ENCODE measurements at places on chromosomes 2 and 18.
A peak's percentile ranks its signal among the peaks of the same experiment; 100 is the strongest.

DNA sequence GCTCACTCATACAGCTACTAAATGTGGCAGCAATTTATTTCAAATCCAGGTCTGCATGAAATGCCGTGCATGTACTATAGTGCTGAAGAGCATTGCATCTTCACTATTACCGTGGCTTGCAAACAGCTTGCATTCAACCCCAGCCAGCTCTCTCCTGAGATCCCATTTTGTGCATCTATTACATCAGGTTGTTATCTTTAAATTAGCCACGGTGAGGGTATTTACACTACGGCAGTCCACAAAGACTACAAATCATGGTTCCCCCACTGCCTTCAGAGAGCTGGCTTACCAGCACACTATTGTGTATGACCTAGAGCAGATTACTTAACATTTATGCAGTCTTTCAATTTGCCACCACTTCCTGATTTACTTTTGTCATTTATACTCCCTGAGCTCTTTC, 621.3 kb upstream of the LRATD1 start:
- peak; percentile 74 for DNase-seq

GRCh38 chr2:163155279-163155883, 316.8 kb upstream of the KCNH7 start:
- DNase-seq: peak; percentile 74

DNA sequence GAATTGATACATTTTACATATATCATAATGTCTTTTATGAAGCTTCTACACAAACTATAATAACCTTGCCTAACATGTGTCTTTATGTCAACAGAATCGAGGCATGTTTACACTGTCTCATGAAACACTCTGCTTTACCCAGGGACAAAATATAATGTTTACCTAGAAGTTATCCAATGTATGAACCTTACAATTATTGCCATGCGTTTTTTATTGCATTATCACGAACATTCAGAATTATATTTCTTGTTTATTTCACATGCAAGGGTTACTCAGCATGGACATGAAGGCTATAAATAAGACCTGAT, 19.8 kb downstream of the LONRF2 start:
- DNase-seq: peak; percentile 21

DNA sequence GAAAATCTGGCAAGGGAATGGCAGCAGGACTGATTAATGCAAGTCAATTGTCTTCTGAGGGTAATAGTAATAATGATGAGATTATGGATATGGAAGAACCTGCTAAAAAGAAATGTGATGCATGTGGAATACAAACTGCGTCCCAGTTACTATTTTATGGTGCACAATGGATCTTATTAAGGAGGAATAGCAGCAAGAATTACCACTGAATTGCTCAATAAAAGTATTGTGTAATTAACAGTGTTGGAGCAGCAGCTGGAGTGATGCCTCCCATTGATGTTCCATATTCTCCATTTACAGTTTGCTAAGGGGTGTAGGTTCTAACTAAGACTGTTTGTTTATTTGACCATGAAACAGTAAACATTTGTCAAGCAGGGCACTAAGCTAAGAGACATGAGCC, 167.9 kb downstream of the HRH4 start:
- DNase-seq: no peak

- DNase-seq: no peak
These were observed 106.1 kb downstream of the TXNL1 start for GRCh38 chr18:56532176-56532840.

- no peak for DNase-seq
These were observed 113.7 kb upstream of the ZFP36L2 start for GRCh38 chr2:43340066-43340465.

DNA sequence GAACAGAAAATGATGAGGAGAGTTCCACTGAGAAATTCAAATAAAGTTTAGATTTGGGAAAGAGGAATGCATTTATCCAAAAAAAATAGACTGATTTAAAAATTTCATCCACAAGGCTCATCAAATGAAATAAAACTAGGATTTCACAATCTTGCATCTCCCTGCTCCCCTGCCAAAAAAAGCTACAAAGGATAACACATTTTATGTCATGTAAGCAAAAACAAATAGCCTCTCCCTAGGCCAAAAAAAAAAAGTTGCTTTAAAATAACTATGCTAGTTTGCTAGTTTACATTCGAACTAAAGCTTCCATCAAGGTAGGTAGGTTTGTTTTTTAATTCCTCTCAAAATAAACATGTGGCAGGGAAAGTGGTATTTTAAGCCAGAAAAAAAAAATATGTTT, 465.5 kb upstream of the ID2 start:
- DNase-seq: no peak

DNA sequence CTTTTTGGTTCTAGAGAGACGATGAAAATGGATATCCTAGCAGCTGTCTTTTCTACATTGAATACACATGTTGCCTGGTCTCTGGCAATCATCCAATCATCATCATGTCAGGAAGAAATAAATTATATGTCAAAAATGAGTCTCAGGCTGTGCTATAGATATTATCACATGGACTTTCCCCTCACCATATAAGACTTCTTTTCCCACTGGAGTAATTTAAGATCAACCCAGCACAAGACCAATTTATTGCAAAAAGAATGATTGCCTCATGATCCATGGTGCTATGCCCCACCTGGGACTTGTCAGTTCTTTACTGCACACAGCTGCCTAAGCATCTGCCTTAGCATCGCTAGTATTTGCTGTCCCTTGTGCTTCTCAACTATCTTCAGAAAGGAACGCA, 783.7 kb upstream of the TMEFF2 start:
- DNase-seq: peak; percentile 17

DNA sequence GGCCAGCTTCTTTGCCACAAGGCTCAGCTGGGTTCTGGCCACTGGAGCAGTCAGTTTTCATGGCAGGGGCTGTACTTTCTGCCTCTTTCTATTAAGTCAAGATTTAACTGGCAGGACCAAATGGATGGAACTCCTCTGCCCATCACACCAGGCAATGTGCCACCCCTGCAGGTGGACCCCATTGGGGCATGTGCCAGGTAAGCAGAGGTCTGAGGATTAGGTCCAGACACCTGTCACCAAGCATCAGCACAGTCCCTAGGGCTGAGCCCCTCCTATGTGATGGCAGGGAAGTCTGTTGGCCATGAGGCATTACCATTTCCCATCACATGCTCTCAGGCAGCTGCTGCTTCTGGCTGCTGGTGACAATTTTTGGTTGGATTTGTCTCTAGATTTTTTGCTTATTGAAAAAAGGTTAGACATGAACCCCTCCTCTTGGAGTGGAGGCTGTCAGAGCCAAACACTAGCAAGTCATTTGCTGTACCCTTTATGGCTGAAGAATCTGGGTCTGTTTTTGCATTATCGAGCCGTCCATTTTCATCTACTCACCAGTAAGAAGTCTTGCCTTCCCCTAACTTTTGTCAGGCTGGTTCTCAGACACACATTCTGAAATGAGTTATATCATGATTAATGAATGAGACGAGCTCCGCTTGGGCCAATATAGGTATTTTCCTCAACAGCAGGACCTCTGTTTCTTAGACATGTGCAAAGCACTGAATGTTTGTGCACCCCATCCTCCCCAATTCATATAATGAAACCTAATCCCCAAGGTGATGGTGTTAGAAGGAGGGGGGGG, 328.0 kb downstream of the TSN start:
- DNase-seq: no peak

DNA sequence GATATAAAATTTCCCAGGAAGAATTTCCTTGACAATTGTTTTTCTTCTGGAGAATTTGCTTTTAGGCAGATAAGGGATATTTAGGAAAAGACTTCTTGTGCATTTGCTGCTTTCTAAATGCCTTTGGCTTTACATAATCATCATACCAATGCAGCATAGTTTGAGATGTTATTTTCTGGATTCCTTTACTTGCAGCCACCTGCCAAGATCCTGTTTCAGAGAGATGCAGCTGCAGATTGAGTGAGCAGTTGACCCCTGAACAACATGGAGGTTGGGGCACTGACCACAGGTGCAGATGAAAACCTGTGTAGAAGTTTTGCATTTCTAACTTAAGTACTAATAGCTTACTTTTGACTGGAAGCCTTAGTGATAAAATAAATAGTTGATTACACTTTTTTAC, 257.9 kb downstream of the RPIA start:
- no peak for DNase-seq

GRCh38 chr18:72419914-72420313, 124.2 kb downstream of the CBLN2 start:
- no peak for DNase-seq

DNA sequence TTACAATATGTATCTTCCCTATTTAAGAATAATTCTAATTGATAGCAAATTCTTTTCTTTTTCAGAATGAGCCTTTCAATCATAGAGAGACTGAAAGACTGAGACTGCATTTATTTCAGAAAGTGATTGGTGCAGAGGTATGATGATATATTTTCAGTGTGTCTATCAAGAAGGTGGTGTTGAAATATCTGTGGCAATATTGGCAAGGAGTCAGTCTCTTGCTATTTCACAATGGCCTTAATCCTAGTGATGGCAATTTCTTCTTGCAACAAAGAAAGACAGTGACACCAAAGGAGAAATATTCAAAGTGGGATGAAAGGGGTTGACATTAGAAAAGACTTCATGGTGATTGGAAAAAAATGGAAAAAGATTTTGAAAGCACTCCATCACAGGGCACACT, 21.7 kb upstream of the ZBTB14 start:
- DNase-seq: no peak

GRCh38 chr2:227872676-227873075, 1.2 kb downstream of the DAW1 start:
- DNase-seq: no peak

DNA sequence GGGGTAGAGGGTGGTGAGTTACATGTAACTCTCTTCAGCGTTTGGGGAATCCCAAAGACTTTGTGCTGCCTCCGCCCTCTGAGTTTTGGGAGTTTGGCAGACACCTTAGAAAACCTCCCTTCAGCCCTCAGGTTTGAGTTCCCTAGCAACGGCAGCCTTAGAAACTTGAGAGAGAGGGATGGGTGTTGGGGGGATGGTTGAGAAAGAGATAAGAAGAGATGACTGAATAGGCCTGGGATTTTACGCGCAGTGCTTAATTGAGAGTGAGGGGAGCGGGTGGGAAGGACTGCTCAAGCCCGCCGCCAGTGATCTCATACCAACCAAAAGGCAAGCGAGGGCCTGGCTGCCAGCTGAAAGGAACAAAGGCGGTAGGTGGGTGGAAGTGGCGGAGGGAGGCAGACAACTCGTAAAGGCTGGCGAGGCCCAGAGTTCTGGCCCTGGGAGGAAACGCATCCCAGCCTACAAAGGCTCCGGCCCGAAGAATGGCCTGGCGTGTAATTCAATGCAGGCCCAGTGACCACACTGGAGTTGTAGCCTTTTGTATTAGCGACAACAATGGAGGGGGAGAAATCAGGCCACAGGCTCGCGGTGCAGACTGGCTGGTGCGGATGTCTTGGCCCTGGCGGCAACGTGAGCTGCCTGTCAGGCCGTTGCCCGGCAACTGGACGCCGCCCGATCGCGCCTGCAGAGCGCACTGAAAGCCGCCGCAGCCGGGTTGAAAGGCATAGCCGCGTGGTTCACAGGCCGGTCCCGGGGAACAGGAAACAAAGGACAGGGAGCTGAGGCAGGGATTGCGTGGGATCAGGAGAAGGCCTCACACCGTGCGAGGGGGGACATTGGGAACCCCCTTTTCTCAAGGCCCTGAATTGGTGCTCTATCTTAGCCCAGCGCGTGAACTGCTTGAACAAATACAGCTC, 39.9 kb upstream of the DARS1 start:
- DNase-seq: peak; percentile 22

DNA sequence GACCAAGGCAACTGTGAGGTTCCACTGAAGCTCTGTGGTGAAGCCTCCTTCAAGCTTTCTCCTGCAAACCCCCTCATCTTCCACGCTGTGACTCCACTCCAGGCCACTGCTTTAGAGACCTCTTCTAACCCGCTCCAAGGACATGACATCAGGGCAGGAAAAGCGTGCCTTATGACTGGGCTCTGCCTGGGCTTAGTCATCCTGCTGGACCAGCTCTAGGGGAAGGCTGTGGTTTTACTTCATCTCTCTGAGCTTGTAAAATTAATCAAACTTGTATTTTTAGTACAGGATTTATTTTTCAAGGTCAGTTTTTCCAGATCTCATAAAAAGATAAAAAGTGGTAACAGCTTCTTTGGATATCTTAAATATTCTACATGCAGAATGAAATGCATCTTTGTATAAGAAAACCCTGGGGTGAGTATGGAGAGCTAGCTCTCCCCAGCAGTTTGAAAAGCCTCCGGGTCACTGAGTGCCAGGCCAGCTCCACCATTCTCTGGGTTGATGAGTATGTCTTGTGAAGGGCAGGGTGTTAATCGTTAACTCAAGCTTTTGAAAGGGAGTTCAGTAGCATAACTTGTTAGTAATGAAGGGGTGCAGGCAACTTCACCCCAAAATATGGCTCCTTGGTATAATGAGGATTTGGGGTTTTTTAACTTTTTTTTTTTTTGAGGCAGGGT, 33.1 kb upstream of the YPEL5 start:
- DNase-seq: no peak

- no peak for DNase-seq
These were observed 96.6 kb upstream of the TWSG1 start for GRCh38 chr18:9237981-9238380.

GRCh38 chr2:161117506-161117905, 42.7 kb upstream of the TANK start:
- DNase-seq: no peak

- DNase-seq: no peak
These were observed 30.4 kb downstream of the EPAS1 start for GRCh38 chr2:46327627-46328026.

DNA sequence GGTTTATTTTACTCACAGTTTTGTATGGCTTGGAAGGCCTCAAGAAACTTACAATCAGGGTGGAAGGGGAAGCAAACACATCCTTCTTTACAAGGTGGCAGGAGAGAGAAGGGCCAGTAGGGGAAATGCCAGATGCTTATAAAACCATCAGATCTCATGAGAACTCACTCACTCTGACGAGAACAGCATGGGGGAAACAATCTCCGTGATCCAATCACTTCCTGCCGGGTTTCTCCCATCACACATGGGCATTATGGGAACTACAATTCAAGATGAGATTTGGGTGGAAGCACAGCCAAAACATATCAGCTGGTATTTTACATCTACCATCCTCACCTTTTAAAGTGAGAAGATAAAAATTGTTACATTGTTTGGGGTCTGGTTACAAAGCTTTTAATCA, 427.9 kb upstream of the CDH7 start:
- no peak for DNase-seq

DNA sequence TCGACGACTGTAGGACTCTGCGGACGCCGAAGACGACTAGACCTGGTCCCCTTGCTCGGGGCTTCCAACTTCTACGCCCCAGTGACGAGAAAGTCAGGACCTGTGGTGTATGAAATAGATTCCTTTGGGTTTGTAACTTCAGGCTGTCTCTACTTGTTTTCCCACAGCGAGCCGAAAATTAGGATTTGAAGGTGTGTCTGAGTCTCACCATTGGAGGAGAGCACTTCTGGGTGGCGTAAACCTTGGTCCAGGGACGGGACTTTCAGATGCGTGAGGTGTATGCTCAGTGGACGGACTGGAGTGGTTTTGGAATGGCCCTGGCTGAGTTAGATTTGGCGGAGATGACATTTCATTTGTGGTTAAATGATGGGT, 1.3 kb downstream of the BIRC6 start:
- no peak for DNase-seq

DNA sequence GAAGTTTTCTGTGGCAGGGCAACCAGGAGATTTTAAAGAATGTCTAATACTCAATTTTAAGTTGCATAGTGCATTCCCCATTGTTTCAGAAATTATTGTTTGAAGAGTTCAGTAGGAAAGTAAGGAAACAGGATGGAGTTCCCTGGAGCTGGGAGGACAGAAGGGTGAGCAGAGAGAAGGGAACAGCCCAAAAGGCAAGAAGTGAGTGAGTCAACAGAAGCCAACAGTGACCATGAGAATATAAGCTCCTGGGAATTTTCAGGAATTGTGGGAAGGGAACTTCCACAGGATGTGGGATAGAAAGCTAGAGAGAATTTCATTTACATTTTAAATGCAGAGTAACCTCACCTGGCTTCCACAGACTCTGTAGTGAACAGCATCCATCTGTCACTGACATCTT, 268.1 kb upstream of the ATP5MC3 start:
- DNase-seq: no peak

All from NCI-H2081 (cell line).